CD4-positive, alpha-beta T cell treated with Interferon alpha-2 for 1 hour (primary cell): ENCODE measurements at places on chromosomes 7 and 10.

DNA sequence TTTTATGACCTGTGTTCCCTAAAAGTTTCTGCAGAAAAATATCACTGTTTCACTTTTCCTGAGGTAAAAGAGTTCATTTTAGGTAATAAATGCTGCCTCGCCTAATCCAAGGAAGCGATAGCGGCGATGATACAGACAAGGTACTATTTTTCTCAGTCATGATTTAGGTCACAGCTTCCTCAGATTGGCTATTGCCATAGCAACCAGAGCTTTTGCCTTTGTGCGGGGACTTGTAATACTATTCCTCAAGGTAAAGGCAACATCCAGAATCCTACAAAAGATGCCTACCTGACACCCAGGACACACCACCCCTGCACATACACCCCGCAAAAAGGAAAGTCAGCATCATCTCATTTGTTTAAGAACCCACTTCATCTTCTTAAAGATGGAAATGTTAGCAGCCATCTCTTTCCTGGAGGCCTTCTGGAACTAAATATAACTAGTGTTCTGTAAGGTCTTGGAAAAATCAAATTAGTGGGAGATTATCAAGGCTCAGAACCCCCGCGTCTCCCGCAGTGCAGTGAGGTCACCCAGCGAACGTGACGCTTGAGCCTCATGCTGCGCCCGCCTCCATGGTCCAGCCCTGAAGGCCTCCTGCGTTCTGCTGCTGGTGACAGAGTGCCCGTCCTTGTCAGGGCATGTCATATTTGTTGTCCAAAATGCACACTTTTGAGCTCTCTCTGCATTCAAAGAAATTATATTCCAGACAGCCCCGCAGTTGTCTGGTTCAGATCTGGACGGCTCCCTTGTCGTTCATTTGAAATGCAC, 402.0 kb upstream of the RNF32 start:
- no peak for DNase-seq

DNA sequence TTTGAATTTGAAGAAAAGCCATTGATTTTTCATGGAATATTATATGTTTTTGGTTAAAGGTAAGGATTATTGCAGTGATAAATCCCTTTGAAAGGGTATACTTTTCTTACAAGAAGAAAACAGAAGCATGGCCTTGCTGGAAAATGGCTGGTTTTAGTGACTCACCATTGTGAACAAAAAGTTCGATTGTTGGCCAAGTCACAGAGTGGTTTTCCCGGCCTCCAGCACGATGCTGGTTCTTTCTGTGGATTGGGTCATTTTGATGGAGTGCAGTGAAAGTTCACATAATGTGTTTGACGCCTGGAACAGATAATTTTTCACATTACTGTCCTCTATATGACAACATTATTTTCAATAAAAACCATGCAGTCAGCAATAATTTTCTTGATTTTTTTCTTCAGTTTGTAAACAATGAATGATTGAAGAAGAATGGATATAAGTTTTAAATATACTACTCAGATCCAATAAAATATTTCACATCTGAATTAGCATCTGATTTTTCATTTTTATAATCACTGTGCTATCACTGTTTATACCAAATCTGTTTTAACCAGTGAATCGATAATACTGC, 60.9 kb downstream of the RBM20 start:
- DNase-seq, result no peak

DNA sequence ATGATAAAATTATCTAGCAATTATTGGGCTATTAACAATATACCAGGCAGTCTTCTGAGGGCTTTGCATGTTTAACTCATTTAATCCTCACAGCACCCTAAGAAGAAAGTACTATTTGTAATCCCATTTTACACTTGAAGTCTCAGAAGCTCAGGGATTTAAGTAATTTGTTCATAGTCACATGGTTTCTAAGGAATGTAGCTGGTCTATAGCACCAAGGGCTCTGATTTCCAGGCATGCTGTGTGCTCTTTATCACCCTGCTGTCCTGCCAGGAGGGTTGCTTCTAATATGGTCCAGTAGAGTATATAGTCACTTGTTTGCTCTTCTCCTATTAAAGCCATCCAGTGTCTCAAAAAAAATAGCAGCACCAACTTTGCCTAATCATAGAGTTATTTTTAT, 417.2 kb downstream of the PLXDC2 start:
- no peak for DNase-seq

GRCh38 chr7:51521054-51521453, 204.4 kb upstream of the COBL start:
- DNase-seq, result no peak

- DNase-seq, result no peak
These were observed 314.4 kb upstream of the BMPER start for GRCh38 chr7:33590916-33591315.

DNA sequence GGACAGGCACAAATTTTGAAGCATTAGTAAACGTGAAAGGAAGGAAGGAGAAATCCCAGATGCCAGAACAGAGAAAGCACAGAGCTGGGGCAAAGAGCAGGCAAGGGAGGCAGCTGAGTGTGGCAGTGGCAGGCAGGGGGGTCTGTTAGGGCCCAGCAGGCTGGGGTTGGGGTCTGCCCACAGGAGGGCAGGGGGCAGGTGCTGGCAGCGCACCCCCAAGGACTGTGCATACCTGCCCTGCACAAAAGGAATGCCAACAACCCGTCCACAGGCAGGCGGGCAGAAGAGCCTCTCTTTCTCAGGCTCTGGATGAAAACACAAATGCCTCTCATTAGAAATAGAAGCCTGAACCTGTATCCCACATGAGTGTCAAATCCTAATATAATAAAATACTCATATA, 552.3 kb downstream of the PTPRN2 start:
- no peak for DNase-seq

GRCh38 chr7:57388761-57389160, 61.2 kb upstream of the ZNF716 start:
- no peak for DNase-seq

DNA sequence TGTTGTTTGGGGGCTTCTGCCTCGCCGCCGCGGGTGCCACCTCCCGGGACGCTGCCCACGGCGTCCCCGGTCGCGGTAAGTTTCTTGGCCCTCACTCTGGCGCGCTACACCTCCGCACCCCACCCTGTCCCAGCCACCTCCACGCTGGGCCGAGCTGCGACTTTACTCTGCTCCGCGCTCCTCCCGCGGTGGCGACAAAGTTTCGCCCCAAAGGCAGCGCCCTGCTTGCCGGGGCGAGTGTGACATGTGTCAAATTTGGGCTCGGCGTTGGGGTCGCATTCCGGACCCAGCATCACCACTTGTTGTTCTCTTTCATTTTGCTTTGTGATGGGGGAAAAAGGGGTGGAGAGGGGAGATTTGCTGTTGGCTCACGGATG, 167.7 kb upstream of the PPP1R3A start:
- DNase-seq, result no peak

DNA sequence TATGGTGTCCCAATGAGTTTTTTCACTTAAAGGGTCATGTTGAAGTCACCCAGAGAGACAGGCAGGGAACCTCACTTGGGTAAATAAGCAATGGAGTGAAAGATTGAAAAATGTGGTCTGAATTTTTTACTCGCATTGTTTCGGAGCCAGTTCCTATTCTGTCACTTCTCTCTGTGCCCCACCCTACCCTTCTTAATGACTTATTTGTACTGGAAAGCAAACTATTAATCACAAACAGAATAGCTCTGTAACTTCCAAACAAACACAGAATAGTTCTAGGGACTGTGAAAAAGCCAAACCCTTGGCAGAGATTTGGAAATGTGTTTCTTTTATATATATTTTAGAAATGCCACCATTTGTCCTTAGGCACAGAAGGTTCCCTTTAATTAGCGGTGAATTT, 76.0 kb downstream of the LRMDA start:
- DNase-seq, result no peak

GRCh38 chr10:93897070-93897780, 3.4 kb downstream of the SLC35G1 start:
- DNase-seq, result no peak

DNA sequence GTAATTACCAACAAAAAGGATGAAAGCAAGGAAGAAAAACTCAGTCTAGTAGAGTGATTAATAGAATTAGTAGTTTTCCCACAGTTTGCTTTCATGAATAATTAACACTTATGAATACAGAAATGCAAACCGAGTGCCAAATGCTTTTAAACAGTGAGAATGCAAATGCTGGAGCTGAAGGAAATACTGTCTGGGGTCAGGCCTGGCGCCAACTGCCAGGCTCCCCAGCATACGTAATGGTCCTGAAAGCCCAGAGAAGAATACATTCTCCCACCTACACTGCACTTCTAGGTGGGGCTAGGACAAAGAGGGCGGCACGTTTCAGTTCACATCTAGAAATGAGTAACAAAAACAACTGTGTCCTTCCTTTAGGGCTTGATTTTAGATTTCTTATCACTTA, 30.0 kb downstream of the GLUD1 start:
- DNase-seq, result no peak

GRCh38 chr10:86263209-86263608, 103.4 kb downstream of the GRID1 start:
- no peak for DNase-seq

GRCh38 chr7:157271315-157271990, 65.4 kb upstream of the DNAJB6 start:
- no peak for DNase-seq

DNA sequence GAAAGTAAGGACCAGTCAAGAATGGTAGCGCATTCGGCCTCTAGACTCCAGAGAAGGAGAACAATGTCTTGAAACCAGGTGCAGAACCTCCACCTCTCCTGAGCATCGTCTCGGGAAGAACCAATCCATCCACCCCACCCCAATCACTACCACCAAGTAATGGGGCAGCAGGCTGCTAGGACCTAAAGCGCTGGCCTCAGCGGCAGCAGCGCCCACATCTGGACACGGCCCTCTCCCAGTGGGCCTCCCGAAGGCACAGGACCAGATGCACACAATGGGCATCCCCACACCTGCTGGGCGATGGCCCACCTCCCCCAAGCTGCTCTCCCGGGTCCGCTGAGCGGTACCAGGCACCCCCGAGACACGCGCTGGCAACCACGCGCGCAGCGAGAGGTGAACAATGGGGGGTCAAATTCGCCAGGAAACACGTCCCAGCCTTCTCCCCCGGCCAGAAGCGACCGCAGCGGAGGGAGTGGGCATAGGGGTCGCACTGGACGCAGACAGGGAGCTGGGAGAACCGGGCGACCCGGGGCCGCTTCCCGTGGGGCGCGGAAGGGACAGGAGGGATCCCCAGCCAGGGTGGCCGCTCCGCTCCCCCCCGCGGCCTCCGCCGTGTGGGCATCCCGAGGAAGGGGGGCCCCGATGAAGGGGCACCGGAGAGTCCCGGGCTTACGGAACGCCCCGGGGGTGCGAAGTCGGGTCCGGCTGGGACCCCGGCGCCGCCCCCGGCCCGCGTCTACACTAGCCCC, 506 bp downstream of the CTTNBP2 start:
- DNase-seq, result no peak

DNA sequence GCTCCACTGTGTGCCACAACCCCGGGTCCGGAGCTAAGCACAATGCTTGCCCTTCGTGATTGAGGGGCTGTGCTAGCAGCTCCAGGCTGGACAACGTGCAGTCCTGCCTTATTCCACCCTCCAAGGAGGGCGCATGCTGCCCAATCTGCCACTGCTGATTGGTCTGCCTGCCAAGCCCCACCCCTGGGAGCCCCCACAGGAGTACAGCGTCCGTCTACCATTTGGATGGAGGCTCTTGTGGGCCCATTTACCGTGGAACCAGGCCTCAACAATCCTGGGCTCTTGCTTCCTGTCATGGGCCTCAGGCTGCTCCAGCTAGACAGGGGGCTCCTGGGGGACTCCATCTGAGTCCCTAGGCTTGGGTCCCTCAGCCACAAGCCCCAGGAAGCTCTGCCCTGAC, 173.3 kb downstream of the SLIT1 start:
- DNase-seq, result no peak

DNA sequence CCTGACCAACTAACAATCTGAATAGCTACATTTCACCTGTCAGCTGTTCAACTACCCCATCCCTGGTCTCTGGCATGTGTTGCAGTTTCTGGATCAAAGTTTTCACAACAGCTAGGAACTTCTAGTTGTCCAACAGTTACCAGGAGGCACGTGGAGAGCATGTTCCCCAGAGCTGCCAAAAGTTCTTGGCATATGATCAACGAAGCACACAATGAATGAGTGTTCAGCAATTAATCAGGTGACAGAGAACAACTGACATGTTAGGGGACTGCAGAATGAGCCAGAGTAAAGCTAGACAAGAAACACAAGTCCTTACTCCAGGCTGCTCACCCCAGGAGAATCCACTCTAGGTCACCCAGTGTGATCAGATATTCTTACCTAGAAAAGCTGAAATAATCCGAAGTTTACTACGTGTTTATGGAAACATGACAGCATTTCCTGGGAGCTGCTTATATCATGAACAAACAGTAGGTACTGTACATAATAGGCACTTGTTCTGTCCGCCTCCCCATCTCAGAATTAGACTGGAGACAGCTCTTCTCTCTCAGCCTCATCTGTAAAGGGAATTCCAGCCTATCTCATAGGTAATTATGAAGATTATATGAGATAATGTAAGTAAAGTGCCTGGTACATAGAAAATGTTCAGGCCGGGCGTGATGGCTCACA, 50.6 kb downstream of the ZNF438 start:
- no peak for DNase-seq

- no peak for DNase-seq
These were observed 6.7 kb downstream of the NRP1 start for GRCh38 chr10:33327751-33328150.
